GM23338 (cell line): ENCODE measurements at places on chromosomes 4 and X. TPM values are rescaled to one million over a fixed set of nuclear protein-coding genes. Genes with fewer than 3 reads are reported as not detected.

The NR3C2 gene
- 3.0 and 4.6 TPM in 2 replicates for total RNA-seq

The GPC3 gene
- 60.1 and 61.2 TPM in 2 replicates for total RNA-seq

The TBC1D9 gene
- 0.56 and 0.66 TPM in 2 replicates for total RNA-seq

The FGFR3 gene
- 14.8 and 17.4 TPM in 2 replicates for total RNA-seq

The RASGEF1B gene
- total RNA-seq, result 2.8 and 5.3 TPM in 2 replicates

The SMARCA1 gene
- total RNA-seq, result 51.8 and 53.0 TPM in 2 replicates

The IRS4 gene
- total RNA-seq, result 14.9 and 15.2 TPM in 2 replicates

DNA sequence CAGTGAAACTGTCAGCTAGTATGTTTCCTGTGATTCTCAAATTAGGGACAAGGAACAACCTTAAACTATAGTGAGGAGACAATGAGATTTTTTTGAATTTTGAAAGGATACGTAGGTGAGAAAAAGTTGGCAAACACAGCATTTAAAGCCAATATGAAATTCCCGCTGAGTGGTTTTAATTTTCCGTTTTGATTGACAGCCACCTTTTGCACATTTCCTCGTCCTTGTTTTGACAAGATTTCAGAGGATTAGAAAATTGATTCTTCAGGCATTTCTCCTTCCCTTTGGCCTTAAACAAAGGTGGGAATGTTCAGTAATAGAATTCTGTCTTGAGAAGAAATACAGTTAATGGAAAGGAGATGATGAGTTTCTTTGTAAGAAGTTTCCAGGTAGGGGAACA lies 52.2 kb downstream of the RAPGEF2 start:
- no peak overlapping the region for H3K27ac ChIP-seq
- no peak for DNase-seq
- no peaks in the 10 kb centered on the region for H3K36me3 ChIP-seq
- H3K27me3 ChIP-seq, result no peaks in the 10 kb centered on the region
- peaks cover 54% of the 10 kb centered on the region for H3K4me1 ChIP-seq

DNA sequence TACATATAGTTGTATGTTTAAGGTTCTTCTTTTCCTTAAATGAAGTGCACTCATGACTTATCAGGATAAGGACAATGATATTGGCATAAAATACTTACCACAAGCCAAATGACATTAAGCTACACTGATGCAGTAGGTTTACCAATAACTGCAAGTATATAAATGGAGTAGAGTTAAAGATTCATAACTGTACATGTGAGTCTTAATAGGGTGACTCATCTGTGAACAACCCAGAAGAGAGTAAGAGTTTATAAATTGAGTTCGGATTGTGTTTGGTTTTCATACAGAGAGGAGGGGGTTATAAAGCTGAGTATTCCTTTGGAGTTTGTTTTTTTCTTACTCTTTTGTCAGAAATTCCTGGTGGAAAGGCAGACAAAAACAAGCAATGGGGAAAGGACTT lies 144.8 kb downstream of the TLL1 start:
- no peaks in the 10 kb centered on the region for H3K36me3 ChIP-seq
- no peak overlapping the region for H3K4me3 ChIP-seq
- H3K27ac ChIP-seq, result no peak overlapping the region
- no peaks in the 10 kb centered on the region for H3K4me1 ChIP-seq

- H3K4me1 ChIP-seq, result no peaks in the 10 kb centered on the region
- DNase-seq, result no peak
- H3K36me3 ChIP-seq, result no peaks in the 10 kb centered on the region
- no peak overlapping the region for H3K27ac ChIP-seq
- H3K27me3 ChIP-seq, result no peaks in the 10 kb centered on the region
- H3K4me3 ChIP-seq, result no peak overlapping the region
Observed at GRCh38 chr4:3065551-3065950, 8.8 kb downstream of the HTT-AS start.

DNA sequence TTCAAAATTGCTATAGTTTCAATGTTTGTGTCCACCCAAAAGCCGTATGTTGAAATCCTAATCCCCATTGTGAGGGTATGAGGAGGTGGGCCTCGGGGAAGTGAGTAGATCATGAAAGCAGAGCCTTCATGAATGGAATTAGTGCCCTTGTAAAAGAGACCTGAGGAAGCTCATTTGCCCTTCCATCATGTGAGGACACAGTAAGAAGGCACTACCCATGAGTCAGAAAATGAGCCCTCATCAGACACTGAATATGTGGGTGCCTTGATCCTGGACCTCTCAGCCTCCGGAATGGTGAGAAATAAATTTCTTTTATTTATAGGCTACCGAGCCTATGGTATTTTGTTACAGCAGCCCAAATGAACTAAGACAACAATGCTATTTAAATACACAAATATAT lies 57.7 kb upstream of the EFHC2 start:
- H3K27ac ChIP-seq, result no peak overlapping the region
- H3K4me3 ChIP-seq, result no peak overlapping the region
- no peaks in the 10 kb centered on the region for H3K27me3 ChIP-seq
- DNase-seq, result no peak

DNA sequence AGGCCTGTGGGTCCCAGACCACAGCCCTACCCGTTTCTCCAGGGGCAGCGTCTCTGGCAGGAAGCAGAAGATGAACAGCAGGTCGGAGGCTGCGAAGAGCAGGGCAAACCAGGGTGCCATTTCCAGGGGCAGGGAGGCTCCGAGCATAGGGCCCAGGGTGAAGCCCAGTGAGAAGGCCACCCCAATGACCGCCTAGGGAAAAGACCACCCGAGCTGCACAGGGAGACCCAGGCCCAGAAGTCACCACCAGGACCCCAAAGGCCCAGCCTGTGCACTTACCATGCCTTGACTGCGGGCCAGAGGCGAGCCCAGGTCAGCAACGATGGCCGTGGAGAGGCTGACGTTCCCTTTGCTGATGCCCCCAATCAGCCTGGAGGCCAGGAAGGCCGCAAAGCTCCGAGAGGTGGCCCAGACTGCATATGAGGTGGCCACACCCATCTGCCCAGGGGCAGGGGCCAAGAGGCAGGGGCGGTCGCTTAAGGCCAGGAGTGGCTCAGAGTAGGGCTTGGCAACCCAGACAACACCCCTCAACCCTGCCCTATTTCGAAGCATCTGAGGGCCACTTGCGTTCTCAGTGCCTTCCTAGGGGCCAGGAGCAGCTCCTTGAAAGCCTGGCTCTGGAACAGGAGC lies 30.8 kb downstream of the NOP14 start:
- no peak for DNase-seq
- no peak overlapping the region for H3K4me3 ChIP-seq
- peaks cover 4% of the 10 kb centered on the region; the same call in 1 of the 2 replicates for H3K4me1 ChIP-seq
- H3K36me3 ChIP-seq, result peaks cover 5% of the 10 kb centered on the region; the same call in 1 of the 2 replicates
- H3K27me3 ChIP-seq, result no peaks in the 10 kb centered on the region

DNA sequence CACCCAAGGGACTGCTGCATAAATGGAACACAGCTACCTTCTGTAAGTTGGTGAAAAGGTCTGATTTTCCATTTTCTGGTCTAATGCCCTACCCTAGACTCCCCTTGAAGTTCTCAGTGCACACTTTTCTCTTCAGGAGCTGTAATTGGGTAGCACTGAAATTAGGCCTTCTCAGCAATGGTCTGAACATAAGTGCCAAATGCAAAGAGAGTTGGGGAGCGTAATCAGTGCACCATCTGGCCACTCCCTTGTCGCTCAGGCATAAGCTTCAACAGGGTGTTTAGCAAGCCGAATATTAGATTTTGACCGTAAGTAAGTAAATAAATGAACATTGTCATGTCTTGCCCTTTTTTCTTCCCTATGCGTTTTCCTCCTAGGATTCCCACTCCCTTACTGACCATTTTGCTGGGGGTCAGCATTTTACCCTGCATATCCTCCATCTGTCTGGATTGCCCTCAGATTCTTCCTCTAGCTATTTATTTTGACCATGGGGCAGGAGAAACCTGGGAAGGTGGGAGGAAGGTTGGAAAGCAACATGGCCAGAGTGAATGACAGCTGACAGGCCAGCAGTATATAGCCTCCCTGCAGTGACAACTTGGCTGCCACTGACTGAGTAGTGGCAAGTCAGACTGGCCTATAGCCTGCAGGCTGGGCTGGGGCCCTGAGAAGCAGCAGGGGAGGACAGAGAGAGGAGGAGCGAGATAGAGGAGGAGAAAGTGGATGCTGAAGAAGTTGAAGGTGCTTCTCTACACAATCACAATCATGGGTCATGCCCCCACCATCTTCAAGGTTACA lies 2.7 kb downstream of the NHSL2 start:
- H3K36me3 ChIP-seq, result no peaks in the 10 kb centered on the region
- H3K27me3 ChIP-seq, result no peaks in the 10 kb centered on the region
- H3K27ac ChIP-seq, result no peak overlapping the region
- H3K4me1 ChIP-seq, result peaks cover 25% of the 10 kb centered on the region
- no peak overlapping the region for H3K4me3 ChIP-seq

DNA sequence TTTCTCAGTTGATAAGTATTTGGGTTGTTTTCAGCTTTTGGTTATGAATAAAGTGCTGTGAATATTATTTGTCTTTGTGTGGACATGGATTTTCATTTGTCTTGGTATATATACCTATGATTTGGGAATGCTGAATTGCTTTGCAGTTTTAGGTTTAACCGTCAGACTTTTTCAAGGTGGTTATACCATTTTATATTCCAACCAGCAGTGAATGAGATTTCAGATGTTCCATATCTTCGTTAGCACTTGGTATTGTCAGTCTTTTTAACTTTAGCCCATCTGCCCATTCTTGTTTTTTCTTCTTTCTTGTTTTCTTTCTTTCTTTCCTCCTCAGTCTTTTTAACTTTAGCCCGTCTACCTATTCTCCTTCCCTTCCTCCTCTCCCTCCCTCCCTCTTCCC lies 106.0 kb downstream of the KDM6A start:
- H3K27me3 ChIP-seq, result no peaks in the 10 kb centered on the region
- H3K4me1 ChIP-seq, result no peaks in the 10 kb centered on the region; the same call in 1 of the 2 replicates
- no peak overlapping the region for H3K4me3 ChIP-seq

- H3K4me3 ChIP-seq, result no peak overlapping the region
- H3K36me3 ChIP-seq, result no peaks in the 10 kb centered on the region
- no peak for DNase-seq
- peaks cover 16% of the 10 kb centered on the region for H3K4me1 ChIP-seq
- H3K27ac ChIP-seq, result 0 out of 2 replicates have a peak overlapping the region, but pooled peaks have one; percentile 41
Observed at GRCh38 chr4:48746608-48747362, 33.3 kb downstream of the FRYL start.

DNA sequence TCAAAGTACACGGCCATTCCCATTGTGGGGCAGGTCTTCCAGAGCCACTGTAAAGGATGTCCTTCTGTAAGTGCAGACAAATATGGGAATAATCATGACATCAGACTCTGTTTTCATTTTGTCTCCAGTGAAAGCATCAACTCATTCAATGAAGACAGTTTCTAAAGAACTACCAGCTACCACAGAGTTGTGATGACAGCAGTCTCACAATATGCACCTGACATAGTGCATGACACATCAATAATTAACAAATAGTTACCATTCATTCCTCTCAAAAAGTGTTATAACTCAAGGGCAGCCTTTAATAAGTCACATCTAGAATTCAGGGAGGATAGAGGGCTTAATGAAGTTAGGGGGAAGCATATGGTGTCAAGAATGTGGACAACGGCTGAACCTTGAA lies 20.2 kb downstream of the MTTP start:
- no peak overlapping the region for H3K27ac ChIP-seq
- H3K4me3 ChIP-seq, result no peak overlapping the region
- H3K36me3 ChIP-seq, result no peaks in the 10 kb centered on the region
- H3K4me1 ChIP-seq, result no peaks in the 10 kb centered on the region
- DNase-seq, result no peak

DNA sequence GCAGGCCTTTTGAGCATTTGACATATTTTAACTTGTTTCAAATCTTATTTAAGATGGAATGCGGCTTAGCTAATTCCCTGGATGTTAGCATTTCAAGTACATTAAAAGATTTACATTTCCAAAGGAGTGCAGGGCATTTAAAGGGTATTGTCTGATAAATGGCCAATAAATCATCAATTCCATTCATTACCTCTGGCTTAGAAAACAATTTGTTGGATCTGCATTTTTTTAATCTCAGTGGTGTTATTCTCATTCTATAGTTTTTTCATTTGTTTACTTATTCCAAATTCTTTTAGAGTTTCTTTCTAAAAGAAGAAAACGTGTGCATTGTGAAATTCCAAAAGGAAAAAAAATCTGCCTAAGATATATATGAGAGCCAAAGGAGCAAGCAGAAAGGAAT lies 1.3 kb upstream of the NLRP2B start:
- H3K4me3 ChIP-seq, result no peak overlapping the region
- H3K4me1 ChIP-seq, result peaks cover 4% of the 10 kb centered on the region
- no peaks in the 10 kb centered on the region for H3K27me3 ChIP-seq
- DNase-seq, result no peak
- H3K36me3 ChIP-seq, result no peaks in the 10 kb centered on the region

- H3K4me1 ChIP-seq, result no peaks in the 10 kb centered on the region
- H3K27ac ChIP-seq, result no peak overlapping the region
- H3K4me3 ChIP-seq, result no peak overlapping the region
- no peak for DNase-seq
Observed at GRCh38 chr4:77201857-77202256, 44.9 kb downstream of the CCNG2 start.

DNA sequence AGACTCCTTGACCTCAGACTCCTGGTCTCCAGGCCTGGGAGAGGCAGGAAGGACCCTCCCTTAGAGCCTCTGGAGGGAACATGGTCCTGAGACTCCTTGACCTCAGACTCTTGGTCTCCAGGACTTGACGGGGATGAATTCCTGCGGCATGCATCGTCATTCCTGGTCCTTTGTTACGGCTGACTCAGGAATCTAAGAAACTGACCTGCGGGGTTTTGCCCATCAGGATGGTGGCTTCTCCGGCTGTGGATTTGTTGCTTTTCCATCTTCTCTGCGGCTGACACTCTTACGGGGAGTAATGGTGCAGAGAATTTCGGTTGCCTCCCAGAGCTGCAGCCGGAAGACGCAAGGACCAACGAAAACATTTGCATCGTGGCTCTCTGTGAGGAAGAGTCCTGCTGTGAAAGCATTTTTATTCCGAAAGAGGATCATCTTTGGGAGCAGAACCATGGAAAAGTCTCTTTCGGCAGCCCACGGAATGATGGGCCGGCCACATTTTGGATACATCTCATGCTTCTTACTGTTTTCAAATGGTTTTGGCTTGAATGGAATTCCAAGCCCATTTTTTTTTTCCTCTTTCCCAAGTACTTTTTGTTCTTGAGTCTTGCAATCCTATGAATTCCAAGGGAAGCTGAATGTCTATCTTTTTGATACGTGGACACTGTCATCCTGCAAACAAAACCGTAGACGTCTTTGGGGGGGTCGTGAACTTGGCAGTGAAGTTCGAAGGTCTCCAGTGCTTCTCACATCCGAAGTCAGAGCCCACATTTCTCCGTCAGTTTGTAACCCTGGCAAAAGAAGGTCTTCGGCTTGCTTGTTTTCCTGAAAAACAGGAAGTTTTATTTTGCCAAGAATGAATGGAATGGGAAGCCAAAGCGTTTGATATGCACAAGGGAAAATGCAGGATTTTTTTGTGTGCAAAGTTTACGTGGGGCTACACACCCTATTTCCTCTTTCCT lies 36.5 kb downstream of the SHOX start:
- peak overlapping the region; percentile 75 for H3K27ac ChIP-seq
- no peaks in the 10 kb centered on the region for H3K27me3 ChIP-seq
- H3K4me3 ChIP-seq, result peak overlapping the region; percentile 9; the same call in 1 of the 2 replicates
- DNase-seq, result peak; percentile 44

- H3K27ac ChIP-seq, result no peak overlapping the region
- no peaks in the 10 kb centered on the region for H3K27me3 ChIP-seq
- H3K36me3 ChIP-seq, result no peaks in the 10 kb centered on the region
Observed at GRCh38 chrX:13911586-13911985, 94.7 kb upstream of the GPM6B start.

- no peak for DNase-seq
- no peaks in the 10 kb centered on the region for H3K36me3 ChIP-seq
- no peak overlapping the region for H3K27ac ChIP-seq
Observed at GRCh38 chr4:5722328-5722727, 11.3 kb downstream of the EVC start.
